ENCODE measurements at places on chromosomes 7 and 10. TPM values are rescaled to one million over a fixed set of nuclear protein-coding genes. Genes with fewer than 3 reads are reported as not detected.

Gene NCF1
- total RNA-seq: 2.3 TPM

Gene OR2A7
- 2.8 TPM for total RNA-seq

Gene CFAP43
- total RNA-seq: 0.75 TPM

Gene SPAM1
- total RNA-seq: not detected

Gene IL2RA
- total RNA-seq: 0.34 TPM

Gene BMPER
- total RNA-seq: 0.14 TPM

Gene VWDE
- total RNA-seq: 1.4 TPM

Gene DMTF1
- total RNA-seq: 37.3 TPM

Gene HOXA5
- total RNA-seq: 19.1 TPM

Gene TMEM184A
- 5.8 TPM for total RNA-seq

DNA sequence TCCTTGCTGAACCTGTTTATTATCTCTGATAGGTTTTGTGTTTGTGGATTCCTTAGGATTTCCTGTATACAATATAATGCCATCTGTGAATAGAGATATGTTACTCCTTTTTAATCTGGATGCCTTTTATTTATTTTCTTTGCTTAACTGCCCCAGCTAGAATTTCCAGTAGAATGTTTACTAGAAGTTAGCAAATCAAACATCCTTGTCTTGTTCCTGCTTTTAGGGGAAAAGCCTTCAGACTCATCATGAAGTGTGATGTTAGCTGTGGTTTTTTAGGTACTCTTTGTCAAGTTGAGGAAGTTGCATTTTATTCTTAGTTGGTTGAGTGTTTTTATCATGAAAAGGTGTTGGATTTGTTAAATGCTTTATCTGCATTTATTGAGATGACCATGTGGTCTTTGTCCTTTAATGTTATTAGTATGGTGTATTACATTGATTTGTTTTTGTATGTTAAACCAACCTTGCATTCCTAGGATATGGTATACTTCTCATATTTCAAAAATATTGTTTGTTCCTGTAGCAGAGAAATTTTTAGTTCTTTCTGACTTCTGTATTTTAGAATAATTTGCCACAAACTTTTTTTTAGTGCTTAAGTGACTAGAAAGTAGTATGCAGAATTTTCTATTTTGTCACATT lies 24.3 kb downstream of the PPP2R2D start:
- DNase-seq: no peak

GRCh38 chr7:113128031-113128430 lies 9.7 kb upstream of the SMIM30 start:
- DNase-seq: no peak

DNA sequence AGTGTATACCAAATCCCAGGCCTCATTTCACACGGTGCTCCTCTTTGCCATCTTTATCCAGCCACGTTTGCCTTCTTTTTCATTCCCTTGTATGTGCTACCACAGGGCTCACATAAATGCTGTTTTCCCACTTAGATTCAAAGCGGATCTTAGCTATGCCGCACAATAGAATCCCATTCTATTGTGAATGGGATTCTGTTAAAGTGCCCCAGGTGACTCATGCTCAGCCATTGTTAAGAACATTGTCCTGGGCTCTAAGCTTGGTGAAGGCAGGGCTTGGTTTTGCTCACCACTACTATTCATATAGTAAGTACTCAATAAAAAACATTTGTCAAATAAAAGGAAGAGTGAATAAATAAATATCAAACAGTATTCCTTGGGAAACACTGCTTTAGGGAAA lies 72.3 kb upstream of the PHYHIPL start:
- no peak for DNase-seq

DNA sequence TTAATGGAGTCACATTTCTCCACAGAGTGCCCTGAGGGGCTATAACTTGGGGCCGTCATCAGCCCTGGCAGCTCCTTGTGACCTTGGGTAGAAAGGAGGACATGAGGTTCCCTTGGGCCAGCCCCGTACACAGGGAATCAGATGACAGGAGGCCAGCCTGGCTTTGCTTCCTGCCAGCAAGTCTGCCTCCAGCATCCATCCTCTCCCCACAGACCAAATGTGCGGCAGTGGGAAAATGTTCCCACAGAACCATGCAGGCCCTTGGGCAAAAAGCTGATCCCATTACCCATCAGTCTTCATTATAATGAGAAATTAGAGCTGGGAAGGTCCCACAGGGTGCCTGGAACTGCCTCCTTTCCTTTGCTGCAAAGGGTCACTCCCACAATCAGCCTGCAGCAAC lies 908.3 kb downstream of the GRID1 start:
- no peak for DNase-seq

All from kidney epithelial cell (primary cell).